CD4-positive, alpha-beta T cell treated with Interleukin-1 beta for 1 hour (primary cell): ENCODE measurements at places on chromosomes 11 and 22.

DNA sequence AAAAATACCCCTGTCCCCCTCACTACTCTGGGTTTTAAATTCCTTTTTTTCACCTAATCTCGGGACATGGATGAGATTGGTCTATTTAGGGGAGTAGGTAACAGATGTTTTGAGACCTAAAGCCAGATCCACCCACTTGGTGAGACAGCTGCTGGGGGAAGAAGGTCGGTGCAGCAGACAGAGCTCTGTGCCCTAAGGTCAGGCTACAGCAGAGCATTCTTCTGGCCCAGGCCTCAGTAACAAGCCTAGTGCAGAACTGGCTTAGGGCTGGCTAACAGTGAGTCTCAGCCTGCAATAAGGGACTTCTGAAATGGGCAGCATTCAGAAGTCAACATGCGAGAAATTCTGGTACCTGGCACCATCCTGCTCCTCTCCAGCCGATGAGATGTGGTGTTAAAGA lies 444.9 kb upstream of the KIRREL3 start:
- no peak for DNase-seq

GRCh38 chr11:133134314-133135173 lies 397.8 kb downstream of the OPCML start:
- DNase-seq, result peak; percentile 24

DNA sequence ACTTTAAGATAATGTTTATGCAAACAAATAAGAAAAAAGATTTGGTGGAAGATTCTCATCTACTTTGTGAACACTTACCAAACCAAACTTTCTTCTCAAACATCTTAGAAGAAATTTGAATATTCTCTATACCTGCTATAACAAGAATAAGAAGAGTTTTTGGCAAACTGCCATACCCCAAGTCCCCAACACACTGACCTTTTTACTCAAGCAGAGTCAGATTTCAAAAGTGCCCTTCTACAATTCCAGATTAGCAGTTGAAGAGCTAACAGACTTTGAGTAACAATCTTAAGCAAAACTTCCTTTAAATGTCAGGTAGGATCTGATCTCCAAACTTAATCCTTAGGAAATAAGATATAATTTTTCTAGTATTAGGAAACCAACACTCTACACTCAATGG lies 33.9 kb downstream of the TSG101 start:
- DNase-seq, result no peak

- no peak for DNase-seq
These were observed 128.6 kb upstream of the DDI1 start for GRCh38 chr11:103907548-103908455.

GRCh38 chr22:32308934-32309333 lies 48.7 kb upstream of the RFPL3 start:
- DNase-seq, result no peak

- DNase-seq, result no peak
These were observed 17.7 kb downstream of the DNAJC24 start for GRCh38 chr11:31387379-31387778.

DNA sequence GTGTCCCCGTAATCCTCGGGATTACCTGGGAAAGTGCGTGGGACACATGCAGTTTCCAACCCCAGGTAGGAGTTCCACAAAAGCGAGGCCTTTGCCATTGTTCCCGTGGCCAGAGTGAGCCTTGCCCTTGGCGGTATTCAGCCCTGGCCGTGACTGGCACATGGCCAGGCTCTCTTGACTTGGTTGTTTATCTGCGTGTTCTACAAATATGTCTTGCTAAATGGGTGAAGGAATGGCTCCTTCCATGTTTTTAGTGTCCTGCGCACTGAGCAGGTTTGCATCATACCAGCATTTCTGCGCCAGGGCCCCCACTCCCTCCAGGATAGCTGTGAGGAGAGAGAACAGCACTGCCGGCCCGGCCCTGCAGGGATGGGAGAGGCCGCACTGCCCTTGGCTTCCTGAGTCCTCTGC lies 20.0 kb downstream of the POLR3H start:
- no peak for DNase-seq
